ENCODE measurements at places on chromosomes 13 and 19.

DNA sequence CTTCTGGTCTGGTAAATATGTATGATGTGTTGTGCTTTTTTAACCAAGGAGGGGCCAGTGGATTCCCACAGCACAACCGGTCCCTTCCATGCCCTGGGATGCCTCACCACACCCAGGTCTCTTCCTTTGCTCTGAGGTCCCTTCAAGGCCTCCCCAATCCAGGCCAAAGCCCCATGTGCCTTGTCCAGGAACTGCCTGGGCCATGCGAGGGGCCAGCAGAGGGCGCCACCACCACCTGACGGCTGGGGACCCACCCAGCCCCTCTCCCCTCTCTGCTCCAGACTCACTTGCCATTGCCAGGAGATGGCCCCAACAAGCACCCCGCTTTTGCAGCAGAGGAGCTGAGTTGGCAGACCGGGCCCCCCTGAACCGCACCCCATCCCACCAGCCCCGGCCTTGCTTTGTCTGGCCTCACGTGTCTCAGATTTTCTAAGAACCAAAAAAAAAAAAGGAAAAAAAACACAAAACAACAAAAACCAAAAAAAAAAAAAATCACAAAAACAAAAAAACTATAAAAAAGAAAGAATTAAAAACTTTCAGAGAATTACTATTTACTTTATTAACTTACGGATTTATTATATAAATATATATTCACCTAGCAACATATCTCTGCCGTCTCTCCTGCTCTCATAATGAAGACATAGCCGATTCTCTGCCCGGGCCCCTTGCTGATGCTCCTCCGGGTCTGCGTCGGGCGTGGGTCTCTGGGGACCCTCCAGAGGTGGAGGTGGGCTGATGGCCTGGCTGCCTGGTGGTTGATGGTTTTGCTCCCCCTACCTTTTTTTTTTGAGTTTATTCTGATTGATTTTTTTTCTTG lies 14.4 kb downstream of the CAPN12 start:
- DNase-seq, result no peak

DNA sequence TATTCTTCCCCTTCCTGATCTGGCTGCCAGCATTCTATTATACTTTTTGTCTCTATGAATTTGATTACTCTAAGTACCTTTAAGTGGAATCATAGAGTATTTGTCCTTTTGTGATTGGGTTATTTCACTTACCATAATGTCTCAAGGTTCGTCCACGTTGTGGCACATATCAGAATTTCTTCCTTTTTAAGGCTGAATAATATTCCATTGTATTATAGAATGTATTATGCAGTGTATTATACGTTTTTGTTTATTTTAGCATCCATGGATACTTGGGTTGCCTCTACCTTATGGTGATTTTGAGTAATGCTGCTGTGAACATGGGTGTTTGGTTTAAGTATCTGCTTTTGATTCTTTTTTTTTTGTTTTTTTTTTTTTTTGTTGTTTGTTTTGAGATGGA lies 19.3 kb downstream of the URI1 start:
- DNase-seq, result no peak

- no peak for DNase-seq
Observed at GRCh38 chr13:81388400-81388799, 1047.5 kb upstream of the SPRY2 start.

DNA sequence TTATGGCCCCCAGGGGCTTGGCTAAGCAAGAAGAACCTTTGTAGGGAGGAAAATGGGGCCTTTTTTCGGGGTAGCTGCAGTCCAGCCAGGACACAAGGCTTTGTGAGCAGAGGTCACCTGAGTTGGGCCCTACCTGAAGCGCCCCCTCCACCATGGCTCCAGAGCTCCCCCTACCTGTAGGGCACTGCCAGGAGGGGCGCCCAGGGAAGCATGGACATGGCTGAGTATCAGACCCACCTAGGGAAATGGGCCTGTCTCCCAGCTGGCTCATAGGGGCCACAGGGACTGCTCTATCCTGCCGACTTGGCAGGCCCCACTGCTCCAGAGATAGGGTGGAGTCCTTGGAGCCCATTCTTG lies 9.0 kb upstream of the CEBPA start:
- no peak for DNase-seq

DNA sequence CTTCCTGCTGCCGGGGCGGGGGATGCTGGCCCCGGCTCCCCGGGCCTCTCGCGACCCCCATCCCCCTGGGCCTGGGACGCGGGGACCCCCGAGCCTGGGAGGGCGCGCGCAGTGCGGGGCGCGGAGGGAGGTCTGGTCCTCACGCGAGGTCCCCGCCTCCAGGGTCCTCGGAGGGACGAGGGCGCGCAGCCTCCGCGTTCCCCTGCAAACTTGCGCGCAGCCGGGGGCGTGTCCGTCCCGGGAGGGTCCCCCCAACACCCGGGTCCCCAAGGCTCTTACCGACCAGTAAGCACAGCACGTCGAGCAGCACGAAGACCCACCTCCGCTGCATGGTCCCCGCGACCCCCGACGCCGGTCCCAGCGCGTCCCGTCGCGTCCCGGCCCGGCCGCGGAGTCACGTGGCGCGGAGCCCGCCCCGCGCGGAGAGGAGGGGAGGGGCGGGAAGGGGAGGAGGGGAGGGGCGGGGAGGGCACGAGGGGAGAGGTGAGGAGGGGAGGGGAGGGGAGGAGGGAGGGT lies at the start of gene PLPP2:
Gene PLPP2 (minus strand): TSS at position 398 of the 516 bp plus-strand sequence. CDS start 67 bp downstream, at position 331.
- no peak for DNase-seq

DNA sequence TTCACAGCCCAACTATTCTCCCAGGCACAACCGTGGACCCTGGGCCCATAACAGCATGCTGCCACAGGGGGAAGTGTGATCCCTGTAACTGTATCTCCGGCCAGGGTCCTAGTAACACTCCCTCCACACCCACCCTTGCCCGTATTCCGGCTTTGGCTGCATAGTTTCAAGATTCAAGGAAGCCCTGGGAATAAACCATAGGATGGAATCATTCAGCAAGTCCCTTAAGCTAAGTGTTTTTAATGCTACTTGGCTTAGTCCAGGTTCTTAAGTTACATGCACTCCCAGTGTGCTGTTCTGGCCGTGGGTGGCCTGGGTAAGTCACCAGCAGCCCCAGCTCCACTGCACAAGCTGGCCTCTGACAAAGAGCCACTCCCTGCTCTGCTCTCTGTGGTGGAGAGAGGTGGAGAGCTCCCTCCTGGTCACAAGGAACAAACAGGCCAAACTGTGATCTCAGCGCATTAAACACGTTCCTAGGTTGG lies 532.4 kb upstream of the SGCG start:
- no peak for DNase-seq

GRCh38 chr19:35959040-35959967 lies 23.1 kb downstream of the LRFN3 start:
- DNase-seq, result no peak

- DNase-seq, result no peak
Observed at GRCh38 chr19:21587549-21587948, 82.1 kb downstream of the ZNF429 start.

- DNase-seq, result no peak
Observed at GRCh38 chr13:80755910-80756309, 415.0 kb upstream of the SPRY2 start.
